ENCODE measurements at places on chromosomes 12 and 14.

- no peak for DNase-seq
Observed at GRCh38 chr12:50571786-50572185, 67.0 kb downstream of the DIP2B start.

DNA sequence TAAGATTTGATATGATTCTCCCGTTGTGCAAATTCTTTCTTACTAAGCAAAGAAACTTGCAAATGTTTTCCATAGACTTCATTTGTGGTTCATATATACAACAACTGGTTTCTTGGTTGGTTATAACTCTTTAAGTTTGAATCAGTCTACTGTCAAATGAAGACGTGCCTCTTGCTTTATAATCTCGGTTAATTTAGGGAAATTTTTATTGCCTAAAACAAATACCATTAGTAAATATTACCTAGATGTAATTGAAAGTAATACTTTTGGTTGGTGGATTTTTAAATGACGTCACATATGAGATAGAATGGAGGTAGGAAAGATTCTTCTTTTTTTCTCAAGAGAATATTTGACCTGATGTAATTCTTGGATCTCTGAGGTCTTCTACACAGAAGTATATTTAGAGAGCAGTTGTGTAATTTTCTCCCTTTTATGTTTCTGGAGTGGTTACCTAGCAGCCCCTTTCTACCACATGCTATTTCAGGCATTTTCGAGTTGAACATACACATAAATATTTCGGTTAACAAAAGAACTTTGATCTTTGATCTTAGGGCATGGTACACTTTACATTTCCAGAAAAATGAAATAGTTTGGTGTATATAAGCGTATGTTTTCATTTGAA is 1.7 kb downstream of the ATF7IP start:
- no peak for DNase-seq

DNA sequence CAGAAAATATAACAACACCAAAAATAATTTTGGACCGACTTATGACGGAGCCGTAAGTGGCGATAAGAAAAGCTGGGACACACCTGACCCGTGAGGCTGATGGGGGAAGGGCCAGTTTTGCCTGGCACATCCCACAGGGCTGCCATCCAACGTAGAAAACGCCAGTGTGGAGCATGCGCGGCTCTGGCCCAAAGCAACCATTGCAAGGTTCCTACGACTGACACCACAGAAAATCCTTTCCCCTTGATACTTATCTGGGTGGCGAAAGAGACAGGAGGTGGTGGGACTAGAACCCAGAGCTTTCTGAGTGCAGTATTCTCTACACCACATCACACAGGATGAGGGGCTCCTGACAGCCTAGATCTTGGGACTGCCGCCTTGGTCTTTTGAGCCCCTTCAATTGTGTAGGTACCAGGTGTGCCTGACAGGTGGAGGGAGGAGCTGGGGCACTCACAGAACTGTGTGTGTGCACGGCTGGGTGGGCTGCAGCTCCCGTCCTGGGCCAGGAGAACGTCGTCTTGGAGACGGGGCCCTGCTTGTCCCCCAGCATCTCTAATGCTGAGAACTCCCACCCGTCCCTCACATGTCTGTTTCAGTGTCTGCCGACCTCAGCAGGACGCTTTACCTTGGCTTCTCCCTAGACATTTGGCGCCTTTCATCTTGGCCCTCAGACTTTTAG is 17.4 kb upstream of the CACNA2D4 start:
- DNase-seq = no peak

DNA sequence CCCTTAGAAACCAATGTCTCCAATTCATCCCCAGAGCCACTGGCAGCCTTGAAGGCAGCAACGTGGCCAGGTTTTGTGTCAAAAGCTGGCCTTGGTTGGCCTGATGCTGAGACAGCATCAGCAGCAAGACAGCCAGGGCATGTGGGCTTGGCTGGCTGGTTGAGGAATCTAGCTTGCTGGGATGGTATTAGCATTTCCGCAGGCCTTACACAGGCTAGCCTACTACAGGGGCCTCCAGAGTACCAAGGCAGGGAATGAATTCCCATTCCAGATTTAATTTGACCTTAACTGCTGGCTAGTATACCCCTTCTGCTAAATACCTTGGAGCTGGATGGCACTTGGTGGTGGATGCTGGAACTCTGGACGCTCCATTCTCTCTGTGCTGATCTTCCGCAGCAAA is 15.8 kb downstream of the NGDN start:
- DNase-seq = no peak

- DNase-seq = peak; percentile 30
Observed at GRCh38 chr14:50099335-50099734, 17.0 kb downstream of the VCPKMT start.

All from LoVo (cell line).